GM23338 (cell line): ENCODE measurements at places on chromosomes 2 and 18. TPM values are rescaled to one million over a fixed set of nuclear protein-coding genes. Genes with fewer than 3 reads are reported as not detected.

The MOB1A gene
- total RNA-seq = 111 and 130 TPM in 2 replicates

- no peak overlapping the region for H3K4me3 ChIP-seq
- H3K4me1 ChIP-seq = no peaks in the 10 kb centered on the region
- no peak overlapping the region for H3K27ac ChIP-seq
- DNase-seq = no peak
- H3K27me3 ChIP-seq = no peaks in the 10 kb centered on the region
Measured at GRCh38 chr18:63267975-63268721, 51.4 kb downstream of the BCL2 start.

DNA sequence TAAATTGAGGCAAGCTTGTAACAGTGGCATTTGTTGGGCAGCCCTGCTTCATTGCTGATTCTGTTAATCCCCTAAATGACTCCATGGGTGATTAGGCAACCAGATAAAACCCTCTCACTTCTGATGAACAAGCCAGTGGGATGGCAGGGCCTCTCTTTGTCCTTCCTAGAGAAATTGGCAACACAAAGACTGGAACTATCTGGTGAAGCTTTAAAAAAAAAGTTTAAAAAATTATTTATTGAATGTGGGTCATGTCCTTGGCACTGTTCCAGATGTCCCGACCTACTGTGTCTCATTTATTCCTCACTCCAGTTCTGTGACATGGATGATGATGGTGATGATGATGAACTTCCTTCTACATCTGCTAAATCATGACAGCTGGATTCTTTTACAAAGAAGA, 30.8 kb downstream of the NRP2 start:
- H3K27ac ChIP-seq = no peak overlapping the region
- no peaks in the 10 kb centered on the region for H3K36me3 ChIP-seq
- no peak overlapping the region for H3K4me3 ChIP-seq
- H3K4me1 ChIP-seq = no peaks in the 10 kb centered on the region; the same call in 1 of the 2 replicates
- H3K27me3 ChIP-seq = no peaks in the 10 kb centered on the region

GRCh38 chr2:71793926-71794325, 340.6 kb downstream of the DYSF start:
- no peaks in the 10 kb centered on the region for H3K4me1 ChIP-seq
- no peaks in the 10 kb centered on the region for H3K27me3 ChIP-seq
- no peak for DNase-seq
- no peaks in the 10 kb centered on the region for H3K36me3 ChIP-seq
- no peak overlapping the region for H3K27ac ChIP-seq

- H3K4me1 ChIP-seq = peaks cover 19% of the 10 kb centered on the region
- no peak overlapping the region for H3K4me3 ChIP-seq
- no peaks in the 10 kb centered on the region for H3K36me3 ChIP-seq
- no peak overlapping the region for H3K27ac ChIP-seq
Measured at GRCh38 chr2:41933585-41934320, 114.1 kb upstream of the PKDCC start.

DNA sequence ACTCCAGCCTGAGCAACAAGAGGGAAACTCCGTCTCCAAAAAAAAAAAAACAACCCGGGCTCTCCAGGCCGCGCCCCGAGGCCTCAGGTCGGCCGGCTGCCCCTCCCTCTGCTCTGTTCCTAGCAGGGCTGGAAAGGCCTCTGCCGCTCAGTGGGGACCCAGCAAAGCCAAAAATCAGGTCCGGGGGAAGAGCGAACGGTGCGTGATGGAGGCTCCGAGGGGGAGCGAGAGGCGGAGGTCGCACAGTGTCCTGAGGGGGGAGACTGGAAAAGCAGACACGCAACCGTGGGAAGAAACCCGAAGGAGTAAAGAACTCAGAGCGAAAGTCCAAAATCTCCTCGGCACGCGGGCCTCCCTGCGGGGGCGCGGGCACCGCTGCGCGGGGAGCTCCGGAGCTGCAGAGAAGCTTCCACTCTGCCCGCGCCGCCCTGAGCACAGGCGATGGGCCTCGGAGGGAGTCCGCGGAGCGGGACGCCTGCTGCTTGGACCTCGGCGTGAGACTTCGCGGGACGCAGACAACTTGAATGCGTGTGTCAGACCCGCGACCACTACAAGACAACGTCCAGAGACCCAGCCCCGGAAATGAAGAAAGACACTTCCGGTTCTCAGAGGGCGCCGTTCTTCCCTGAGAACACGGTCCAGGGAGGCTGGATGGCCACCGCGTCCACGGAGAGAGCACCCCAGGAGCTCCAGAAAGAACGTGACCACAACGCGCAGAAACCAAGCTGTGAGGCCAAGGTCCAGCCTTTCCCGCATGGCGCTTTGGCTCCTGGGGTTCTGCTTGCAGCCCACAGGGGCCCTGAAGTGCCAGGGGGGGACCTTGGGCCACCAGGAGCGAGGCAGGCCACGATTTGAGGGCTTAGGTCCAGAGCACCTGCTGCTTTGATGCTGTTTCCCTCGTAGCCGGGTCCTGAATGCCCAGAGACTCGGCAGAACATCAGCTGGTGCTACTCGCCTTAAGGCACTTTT, 219.8 kb downstream of the DPP10 start:
- peak; percentile 64 for DNase-seq
- H3K27ac ChIP-seq = no peak overlapping the region
- no peaks in the 10 kb centered on the region for H3K4me1 ChIP-seq
- H3K4me3 ChIP-seq = peak overlapping the region; percentile 58
- no peaks in the 10 kb centered on the region for H3K36me3 ChIP-seq

DNA sequence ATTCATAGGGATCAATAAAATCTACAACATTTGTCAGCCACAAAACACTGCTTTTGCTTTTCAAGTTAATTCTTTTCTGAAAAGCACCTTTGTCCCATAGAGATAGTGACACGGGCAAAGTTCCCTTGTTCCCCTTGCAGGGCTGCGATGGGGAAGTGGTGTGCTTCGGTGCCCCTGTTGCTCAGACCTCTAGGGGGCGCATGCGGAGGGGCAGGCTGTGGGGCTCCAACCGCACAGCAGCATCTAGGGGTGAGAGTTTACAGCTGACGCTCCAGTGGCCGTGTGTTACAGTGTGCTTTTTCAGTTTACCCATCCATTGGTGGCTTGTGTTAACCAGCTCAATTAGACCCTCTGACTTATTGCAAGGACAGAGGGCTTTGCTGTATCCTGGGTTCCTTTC, 1432.2 kb upstream of the ACVR2A start:
- peaks cover 22% of the 10 kb centered on the region for H3K4me1 ChIP-seq
- H3K4me3 ChIP-seq = no peak overlapping the region
- no peaks in the 10 kb centered on the region for H3K36me3 ChIP-seq
- H3K27ac ChIP-seq = no peak overlapping the region
- peak; percentile 81 for DNase-seq
- no peaks in the 10 kb centered on the region for H3K27me3 ChIP-seq

- DNase-seq = no peak
- no peaks in the 10 kb centered on the region for H3K36me3 ChIP-seq
- H3K27me3 ChIP-seq = no peaks in the 10 kb centered on the region
- no peak overlapping the region for H3K27ac ChIP-seq
- no peaks in the 10 kb centered on the region for H3K4me1 ChIP-seq
Measured at GRCh38 chr2:40283111-40283909, 168.6 kb downstream of the SLC8A1 start.

DNA sequence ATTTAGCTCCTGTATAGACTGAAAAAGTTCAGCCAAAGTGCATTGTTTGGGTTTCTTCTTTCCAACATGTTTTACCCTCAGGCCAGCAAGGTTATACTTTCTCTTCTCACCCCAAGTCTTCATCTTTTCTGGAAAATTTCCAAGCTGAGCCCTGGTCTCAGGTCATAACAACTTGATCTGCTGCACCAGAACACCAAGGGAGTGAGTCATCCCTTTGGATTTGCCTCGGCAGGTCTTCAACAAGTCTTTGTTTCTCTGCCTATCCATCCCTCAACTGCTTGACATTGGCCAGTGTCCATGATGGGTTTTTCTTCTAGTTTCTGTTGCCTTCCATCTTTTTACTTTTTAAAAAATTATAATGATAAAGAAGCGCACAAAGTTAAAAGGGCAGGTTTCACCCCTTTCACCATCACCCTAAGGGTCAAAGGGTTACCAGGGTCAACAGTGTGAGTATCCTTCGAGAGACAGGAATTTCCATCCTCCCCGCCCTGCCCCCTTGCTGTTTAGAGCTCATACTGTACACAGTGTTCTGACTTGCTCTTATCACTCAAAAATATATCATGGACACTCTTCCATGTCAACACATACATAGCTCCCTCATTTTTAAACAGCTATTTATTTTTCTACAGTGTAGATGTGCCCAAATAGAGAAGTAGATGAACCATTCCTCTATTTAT, 5.7 kb upstream of the SPATS2L start:
- H3K36me3 ChIP-seq = no peaks in the 10 kb centered on the region
- DNase-seq = no peak

DNA sequence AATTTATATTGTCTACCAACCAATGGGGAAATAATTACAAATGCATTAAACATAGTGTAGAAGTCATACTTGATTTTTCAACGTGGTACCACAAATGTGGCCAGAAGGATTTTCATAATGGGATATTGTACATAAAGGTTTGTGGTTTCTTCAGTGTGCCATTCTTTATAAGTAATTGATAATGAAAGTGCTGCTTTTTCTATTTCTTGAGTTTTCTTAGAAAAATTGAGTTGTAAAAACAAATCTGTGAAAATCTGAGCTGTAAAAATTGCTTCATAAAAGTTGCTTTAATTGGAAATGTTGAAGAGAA, 103.6 kb downstream of the KYNU start:
- DNase-seq = no peak
- H3K4me1 ChIP-seq = no peaks in the 10 kb centered on the region
- H3K27me3 ChIP-seq = no peaks in the 10 kb centered on the region
- H3K4me3 ChIP-seq = no peak overlapping the region
- H3K36me3 ChIP-seq = no peaks in the 10 kb centered on the region

DNA sequence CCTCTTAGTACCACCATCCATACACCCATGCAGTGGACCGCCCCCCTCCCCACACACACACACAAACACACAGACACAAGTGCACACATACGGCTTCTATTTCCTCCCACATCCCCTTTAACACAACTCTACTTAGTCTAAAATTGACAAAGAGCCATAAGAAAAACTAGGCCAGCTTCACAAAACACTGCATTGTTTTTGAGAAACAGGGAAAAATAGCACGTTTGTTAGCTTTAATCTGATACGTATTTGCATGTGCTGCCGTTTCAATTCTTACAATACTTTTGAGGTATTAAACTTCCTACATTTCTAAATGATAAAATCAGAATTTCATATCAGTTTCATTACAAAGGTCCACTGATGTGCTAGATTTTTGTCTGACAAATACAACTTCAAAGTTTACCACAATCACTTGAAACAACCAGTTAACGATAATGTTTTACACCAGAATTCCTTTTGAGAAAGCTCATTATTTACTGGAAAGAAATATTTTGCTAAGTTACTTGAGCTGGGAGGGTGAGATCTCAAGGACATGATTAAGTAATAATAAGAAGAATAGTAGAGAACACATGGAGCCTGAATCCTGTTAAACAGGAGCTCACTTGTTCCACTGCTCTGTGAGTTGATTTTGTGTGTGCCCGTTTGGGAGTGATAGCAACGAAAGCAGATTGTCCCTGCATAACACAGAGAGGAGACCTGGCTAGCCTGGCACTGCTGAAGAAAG, 74.5 kb downstream of the MOGAT1 start:
- no peak for DNase-seq
- H3K4me3 ChIP-seq = no peak overlapping the region
- H3K4me1 ChIP-seq = peaks cover 27% of the 10 kb centered on the region

The SRD5A2 gene
- 0.03 TPM in 1 of 2 replicates, not detected in the other for total RNA-seq

The LRRTM4 gene
- total RNA-seq = 14.8 and 15.4 TPM in 2 replicates

The CCDC74B gene
- 22.1 and 34.5 TPM in 2 replicates for total RNA-seq
